ENCODE measurements at places on chromosomes 12 and 14.

GRCh38 chr12:123801573-123802178, 39.6 kb downstream of the DNAH10 start:
- DNase-seq, result no peak

- no peak for DNase-seq
These were observed 58.5 kb downstream of the RIN3 start for GRCh38 chr14:92572050-92572449.

DNA sequence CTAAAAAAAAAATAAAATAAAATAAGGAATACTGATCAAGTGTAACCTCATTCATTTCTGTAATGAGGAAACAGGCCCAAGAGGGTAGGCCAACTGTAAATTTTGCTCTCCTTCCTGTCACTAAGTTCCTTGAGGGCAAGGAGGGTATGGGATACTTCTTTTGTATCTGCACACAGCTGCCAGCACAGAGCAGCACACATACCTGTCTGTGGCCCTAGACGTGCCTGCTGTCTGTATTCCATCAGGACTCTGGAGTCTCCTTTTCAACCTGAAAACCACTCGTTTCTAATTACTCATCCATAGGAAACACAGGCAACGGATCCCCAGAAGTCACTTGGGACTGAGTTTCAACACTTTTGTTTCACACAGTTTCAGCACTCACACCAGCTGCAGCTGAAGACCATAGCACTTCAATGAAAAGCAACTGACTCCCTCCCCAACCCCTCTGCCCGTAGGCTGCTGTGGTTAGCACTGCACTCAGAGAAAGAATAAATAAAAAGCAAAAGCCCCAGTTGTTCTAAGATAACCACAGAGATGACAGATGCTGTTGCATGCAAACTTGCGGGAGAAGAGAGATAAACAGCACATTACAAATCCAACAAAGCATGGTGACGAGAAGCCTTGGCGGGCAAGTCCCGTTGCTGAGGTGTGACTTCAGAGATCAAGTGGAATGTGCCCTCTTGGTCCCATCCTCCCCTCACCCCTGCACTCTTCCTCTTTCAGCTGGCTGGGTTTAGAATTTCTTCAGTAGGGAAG, 24.9 kb downstream of the CRACR2A start:
- DNase-seq, result no peak

- no peak for DNase-seq
These were observed 15.8 kb upstream of the TMEM30B start for GRCh38 chr14:61296719-61297502.

GRCh38 chr14:23058654-23059504, 1.6 kb upstream of the CDH24 start:
- no peak for DNase-seq
